ENCODE measurements at places on chromosomes 11 and 22.

GRCh38 chr11:111408789-111409727 is 30.0 kb upstream of the POU2AF1 start:
- no peak for DNase-seq

- DNase-seq = no peak
These were observed 32.1 kb downstream of the SYT13 start for GRCh38 chr11:45254070-45254469.

DNA sequence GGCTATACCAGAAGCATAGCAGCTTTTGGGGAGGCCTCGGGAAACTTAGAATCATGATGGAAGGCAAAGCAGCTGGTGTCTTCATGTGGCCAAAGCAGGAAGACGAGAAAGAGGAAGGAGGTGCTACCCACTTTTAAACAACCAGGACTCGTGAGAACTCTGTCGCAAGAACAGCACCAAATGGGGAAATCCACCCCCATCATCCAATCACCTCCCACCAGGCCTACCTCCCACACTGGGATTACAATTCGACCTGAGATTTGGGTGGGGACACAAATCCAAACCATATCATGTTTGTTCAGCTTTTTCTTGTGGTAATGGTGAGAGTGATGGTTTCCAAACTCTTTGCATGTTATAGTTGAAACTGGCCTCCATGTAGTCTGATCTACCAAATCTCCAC is 32.5 kb upstream of the OR10D3 start:
- no peak for DNase-seq

DNA sequence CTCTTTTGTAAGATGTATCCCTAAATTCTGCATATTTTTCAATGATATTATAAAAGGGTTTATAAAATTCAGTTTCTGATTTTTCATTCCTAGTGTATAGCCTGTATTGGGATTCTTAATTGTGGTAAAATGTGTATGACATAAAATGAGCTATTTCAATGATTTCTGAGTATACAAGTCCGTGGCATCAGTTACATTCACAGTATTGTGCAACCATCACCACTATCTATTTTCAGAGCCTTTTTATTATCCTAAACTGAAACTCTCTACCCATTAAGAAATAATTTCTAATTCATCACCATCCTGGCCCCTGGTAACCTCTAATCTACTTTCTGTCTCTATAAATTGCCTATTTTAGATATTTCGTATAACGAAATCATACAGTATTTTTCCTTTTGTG is 39.8 kb downstream of the EIF3F start:
- DNase-seq = no peak

DNA sequence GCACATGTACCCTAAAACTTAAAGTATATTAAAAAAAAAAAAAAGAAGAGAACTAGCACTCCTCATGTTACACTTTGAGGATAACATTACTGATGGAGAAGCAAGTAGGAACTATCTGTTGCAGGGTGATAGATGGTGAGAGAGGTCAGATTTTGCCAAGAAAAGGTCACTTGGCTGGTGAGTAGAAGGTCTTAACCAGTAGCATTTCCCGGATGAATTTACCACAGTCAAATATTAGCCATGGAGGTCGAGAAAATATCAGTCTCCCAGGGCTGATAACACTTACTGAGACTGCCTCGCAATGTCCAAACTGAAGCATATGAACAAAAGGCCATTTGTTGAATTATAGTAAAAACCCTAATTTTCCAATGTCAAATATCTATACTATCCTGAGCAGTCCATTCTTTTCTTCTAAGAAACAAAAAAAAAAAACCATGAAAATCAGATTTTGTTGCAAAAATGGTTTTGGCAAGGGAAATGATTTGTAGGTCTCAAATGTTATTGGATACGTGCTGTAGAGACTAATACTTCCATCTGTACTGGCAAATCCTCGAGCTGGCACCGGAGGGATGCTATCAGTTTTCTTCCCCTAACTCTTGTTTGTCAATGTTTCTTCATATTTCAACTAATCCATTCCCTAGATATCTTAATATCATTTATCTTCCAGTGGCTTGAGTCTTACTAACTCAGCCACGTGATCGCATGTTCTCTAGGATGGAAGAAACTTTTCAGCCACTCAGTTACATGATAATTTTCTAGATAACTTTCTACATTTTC is 14.5 kb upstream of the BBOX1 start:
- no peak for DNase-seq

DNA sequence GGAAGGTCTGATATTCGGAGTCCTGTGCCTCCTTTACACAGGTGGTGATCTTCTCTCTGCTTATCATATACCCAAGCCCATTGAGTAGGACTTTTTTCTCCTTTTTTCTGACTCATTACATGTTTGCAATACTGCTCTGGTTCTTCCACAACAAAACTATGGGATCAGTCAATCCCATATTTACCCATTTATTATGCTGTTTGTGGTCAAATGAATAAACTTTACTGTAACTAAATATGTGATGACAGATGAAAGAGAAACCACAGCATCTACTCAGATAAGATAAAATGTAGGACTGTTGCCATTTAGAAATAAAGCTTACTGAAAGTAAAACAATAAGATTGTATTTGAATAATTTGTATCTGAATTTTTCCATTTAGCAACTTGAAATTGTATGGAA is 958.7 kb upstream of the FAT3 start:
- DNase-seq = no peak

DNA sequence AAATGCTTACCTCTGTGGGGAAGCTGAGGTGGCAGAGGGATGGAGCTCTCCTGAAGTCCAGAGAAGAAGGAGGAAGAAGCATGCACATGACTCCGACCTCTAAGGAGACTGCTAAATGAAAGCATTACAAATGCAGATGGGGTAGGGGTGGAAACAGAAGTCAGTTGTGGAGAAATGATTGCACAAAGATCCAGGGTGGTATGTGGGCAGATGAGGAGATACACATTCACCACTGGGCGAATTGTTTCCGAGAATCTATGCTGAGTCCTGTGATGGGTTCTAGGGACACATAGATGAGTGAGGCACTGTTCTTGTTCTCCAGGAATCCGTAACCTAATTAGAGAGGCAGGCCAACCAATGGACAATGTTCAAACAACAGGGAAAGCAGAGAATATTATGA is 188.9 kb upstream of the ZBED5 start:
- no peak for DNase-seq

DNA sequence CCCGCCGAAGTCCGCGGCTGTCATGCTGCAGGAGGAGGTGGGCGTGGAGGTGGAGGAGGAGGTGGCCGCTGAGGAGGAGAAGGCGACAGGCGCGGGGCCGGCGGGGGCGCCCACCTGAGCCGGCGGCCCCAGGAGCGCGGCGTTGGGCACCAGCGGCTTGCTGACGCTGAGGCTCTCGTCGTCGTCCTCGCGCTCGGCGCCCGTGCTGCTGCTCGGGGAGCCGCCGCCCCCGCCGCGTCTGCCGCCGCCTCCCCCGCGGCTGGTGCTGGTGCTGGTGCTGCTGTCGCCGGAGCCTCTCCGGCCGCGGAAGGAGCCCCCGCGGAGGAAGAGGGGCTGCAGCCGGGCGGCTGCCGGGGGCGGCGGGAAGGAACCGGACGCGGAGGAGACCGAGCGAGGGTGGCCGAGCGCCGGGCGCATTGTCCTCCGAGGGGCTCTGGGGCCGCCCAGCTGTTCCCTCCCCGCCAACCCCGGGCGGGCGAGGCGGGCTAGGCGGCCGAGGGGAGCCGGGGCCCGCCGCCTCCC is 388 bp downstream of the TMEM121B start:
- no peak for DNase-seq

DNA sequence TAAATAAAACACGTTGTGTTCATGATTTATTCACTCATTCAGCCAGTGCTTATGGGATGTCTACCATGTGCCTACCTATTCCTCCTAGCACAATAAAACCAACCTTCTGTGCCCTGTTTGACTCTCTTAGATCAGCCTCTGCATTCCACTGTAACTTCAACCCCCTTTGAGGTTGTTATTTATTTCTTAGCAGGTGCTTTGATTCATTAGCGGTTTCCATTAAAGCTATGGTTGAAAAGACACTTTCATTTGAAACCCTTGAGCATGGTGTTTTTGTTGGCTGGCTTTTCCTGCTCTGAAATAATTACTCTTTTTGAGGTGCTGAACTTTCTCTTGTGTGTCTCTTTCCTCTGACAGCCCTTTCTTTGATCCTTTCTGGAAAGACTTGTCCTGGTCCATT is 570.6 kb upstream of the LARGE1 start:
- no peak for DNase-seq

DNA sequence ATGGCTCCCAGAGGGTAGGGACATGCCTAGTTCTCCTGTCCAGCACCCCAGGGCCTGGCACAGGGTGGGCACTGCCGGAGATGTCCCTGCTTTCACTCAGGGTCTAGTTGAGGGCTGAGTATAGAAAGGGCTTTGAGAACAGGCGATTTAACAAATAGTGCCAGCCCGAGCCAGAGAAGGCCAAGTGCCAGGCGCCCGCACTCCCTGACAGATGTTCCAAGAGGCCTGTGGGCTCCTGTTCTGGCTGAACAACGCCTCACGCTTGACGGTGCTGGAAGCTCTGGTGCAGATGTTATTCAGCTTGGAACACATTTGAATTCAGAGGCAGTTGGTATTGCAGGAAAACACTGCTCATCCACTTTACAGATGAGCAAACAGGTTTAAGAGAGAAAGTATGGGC is 46.5 kb downstream of the NFAM1 start:
- no peak for DNase-seq

DNA sequence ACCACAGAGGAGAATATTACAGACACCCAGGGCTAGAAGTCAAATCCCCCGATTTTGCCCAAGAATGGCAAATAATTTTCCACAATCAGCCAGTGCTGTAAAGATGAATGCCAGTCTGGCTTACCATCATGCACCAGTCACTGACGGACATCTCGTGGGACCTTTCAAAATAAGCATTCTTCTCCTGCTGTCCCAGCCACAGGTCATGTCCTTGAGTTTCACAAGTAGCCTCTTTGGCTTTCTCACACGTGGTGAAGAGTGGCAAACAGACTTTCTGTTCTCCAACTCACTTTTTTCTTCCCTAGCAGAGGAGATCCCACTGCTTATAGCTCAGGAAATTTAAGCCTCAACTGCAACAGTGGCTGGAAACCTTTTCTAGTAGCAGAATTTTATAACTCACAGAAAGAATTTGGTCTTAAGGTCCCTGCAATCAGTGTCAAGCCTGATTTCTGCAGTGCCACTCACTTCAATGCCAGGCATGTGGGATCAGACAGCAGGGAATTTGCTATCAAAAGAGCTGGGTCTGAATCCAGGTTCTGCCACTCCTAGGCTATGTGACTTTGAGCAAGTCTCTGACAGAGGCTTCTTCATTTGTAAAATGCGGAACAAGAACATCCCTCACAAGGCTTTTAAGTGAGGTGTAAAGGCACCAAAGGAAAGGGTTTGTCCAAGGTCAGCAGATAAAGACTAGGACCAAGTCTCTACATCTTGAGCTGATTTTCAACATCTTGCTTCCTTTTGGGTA is 3.6 kb downstream of the PIK3IP1 start:
- no peak for DNase-seq

DNA sequence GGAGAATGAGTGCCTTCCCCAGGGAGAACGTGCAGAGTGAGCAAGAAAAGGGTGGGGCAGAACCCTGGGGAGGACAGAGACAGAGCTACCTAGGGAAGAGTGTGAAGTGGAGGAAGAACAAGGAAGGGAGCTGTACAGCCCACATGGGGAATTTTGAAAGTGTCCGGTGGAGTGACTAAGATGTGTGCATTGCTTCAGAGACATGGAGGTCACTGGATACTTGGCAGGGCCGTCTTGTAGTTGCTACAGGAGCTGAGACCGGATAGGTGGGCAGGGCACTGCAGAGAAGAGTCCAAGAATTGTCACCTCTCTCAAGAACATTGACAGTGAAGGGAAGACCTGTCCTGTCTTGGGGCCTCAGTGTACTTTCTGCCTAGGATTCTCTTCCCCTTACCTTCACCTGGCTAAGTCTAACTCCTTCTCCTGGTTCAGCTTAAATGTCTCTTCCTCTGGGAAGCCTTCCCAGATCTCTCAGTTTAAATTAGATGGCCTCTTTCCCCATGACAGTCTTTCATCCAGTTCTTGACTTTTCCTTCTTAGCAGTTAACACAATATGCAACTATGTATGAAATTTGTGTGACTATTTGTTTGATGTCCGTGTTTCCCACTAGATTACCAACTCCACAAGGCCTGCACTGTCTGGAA is 9.2 kb upstream of the P2RY6 start:
- no peak for DNase-seq

DNA sequence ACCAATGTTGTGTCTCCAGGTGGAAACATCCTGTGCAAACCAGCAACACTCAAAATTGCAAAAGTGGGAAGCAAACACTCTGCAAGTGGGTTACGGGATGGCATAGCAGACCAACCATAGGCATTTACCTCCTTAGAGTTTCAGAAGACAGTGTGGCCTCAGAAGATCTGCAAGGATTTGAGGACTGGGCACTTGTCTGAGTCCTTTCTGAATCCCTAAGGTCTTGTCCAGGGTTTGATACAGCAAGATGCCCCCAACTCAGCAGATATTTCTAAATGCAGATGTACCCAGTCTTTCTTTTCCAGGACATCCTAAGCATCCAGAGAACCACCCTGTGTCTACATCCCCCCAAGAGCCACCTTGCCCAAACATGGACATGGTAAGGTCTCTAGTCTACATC is 51.7 kb upstream of the SHANK2 start:
- DNase-seq = no peak

Measured in effector CD4-positive, alpha-beta T cell (primary cell).